ENCODE measurements at places on chromosomes 5 and 9. TPM values are rescaled to one million over a fixed set of nuclear protein-coding genes. Genes with fewer than 3 reads are reported as not detected.

The CYLC2 gene
- not detected for polyA plus RNA-seq

The SLC25A2 gene
- not detected for polyA plus RNA-seq

The CARD9 gene
- polyA plus RNA-seq, result 1.5 TPM

The WHRN gene
- 4.4 TPM for polyA plus RNA-seq

The RNF208 gene
- 22.8 TPM for polyA plus RNA-seq

The TMED7 gene
- polyA plus RNA-seq, result 24.4 TPM

The BTNL9 gene
- 8.6 TPM for polyA plus RNA-seq

The CAMK4 gene
- 0.37 TPM for polyA plus RNA-seq

The BARHL1 gene
- polyA plus RNA-seq, result not detected

The TSSK1B gene
- polyA plus RNA-seq, result not detected

DNA sequence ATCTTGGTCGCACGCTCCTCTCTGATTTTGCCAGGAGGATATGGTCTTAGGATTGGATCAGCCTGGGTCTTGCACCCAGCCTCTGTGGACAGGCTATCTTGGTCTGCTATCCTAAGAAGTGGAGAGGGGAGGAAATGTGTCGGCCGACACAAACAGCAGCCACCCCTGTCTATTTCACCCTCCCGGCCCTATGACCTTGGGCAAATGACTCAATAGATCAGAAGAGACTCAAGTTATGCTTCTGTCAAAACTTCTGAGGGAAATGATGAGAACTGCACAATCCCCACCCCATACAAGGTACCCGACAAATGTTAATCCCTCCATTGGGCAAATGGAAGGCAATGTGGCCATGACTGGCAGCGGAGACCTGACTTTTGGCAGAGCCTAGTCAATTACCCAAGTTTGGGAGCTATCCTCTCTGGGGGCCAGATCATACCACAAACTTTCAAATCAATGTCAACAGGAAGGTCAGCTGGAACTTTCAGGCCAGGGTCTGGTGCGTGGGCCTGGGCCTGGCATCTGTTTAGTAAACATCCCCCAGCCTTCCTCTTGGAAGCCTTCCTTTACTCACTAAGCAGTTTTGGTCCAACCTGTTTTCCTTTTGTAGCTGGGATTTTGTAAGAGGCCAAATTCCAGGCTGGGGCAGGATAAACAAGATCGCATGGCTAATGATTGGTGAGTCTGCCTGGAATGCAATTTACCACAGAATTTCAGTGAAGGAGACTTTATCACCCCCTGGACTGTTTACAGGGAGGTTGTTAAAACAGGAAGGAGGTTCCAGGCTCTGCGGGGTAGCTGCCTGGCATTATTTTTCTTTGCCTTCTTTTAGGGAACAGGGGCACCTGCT, 64.2 kb upstream of the CPEB4 start:
- no peak for DNase-seq

DNA sequence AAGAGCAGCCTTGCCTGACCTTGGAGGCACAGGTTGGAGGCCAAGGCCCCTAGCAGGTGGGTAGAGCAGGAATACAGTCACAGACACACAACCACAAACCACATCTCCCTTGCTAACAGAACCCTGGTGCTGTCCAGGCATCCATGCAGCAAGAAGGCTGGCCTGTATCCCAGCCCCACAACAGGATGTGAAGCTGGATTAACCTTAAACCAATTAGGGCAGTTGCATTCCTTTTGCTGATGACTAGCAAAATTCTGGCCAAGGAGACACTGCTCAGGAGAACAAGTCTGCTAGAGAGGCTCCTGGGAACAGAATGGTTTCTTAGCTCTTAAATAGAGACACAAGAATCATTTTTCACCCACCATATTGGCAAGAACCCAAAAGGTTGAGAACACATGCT, 97.8 kb downstream of the C5orf15 start:
- no peak for DNase-seq

DNA sequence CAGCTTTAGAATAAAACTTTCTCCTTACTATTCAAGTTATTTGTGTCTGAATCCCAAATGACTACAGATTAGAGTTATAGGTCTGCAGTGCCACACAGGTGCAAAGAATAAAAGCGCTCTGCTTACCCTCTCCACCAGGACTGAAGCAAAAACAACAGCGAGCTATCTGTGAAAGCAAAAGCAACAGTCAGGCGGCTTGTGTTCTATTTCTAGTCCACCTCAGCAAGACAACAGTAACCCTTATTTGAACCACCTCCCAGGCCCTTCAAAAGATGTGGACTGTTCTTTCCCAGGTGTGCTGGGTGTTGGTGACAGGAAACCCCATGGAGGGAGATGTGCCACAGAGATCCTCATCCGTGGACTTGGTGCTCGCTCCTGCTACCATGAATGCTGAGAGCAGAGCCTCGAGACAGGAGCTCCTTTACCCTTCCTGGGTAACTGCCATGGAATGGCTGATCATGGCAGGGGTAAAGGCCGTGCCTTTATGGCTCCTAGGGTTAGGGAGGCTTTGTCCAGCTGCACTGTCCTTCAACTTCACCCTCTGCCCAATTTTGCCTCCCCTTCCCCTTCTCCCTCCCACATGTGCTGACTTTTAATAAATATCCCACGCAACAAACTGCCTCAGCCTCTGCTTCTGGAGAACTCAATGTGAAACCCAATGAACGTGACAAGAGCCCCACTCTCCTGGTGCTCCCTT, 108.6 kb downstream of the SERINC5 start:
- no peak for DNase-seq

- no peak for DNase-seq
These were observed at the start of gene CDKN2A for GRCh38 chr9:21993893-21994555. TSS of gene CDKN2A (minus strand) at chr9:21994392.

DNA sequence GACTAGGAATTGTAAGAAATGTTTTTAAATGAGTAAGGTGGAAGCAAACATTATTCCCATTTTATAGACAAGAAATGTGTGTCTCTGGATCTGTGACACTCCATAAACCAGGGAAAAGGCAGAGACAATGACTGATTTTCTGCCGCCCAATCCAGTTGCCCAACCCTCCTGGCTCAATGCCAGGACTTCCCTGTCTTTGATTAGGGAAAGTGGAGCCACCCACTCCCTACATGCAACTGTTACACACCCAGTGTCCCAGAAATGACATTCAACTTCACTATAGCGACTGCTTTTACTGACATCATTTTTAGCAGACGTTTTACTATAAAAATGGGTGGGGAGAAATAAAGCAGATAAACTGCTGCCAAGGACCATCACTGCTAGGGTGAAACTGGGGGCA, 79.7 kb downstream of the THBS4 start:
- no peak for DNase-seq

DNA sequence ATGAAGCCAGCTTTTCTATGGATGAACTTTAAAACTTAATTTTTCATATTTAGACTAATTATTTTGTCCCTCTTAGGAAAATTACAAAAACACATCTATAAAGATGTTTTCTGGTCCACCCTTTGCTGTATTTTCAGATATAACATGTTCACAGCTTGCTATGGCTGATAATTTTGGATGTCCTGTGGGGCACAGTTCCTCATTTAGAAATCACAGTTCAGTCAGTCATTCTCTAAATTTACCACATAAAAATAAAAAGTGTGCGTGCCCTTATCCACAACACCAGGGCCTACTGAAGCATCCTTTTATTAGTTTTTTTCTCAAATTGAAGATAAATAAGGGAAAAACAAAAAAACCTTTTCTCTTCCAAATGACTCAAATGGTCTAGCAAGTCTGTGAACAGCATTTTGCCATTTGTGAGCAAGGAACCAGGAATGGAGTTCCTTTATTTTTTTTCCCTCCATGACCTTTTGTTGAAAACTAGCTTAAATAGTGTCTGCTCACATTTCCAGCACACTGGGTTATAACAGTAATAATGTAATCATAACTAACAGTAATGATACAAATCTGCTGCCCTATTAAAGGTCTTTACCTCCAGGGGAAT, 87.1 kb downstream of the CEMIP2 start:
- no peak for DNase-seq

- DNase-seq, result no peak
These were observed 97.8 kb downstream of the STK32A start for GRCh38 chr5:147332658-147333057.

GRCh38 chr9:89236955-89237573, 58.4 kb upstream of the SHC3 start:
- DNase-seq, result no peak

DNA sequence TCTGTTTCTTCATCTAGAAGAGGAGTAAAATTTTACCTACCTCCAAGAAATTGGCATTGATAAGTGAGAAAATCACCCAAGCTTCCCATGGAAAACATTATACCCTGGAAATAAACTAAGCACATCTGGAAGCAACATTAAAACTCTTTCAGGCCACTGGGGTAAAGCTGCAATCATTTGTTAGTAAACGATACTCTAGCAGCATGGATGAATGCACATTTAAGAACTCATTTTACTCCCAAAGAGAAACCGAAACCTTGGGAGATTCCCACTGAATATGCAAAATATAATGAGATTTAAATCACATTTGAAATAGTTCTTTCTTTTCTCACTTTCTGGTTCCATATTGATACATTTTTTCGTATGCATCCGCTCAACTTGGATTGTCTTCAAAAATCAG, 467.5 kb downstream of the EFNA5 start:
- peak; percentile 76 for DNase-seq

DNA sequence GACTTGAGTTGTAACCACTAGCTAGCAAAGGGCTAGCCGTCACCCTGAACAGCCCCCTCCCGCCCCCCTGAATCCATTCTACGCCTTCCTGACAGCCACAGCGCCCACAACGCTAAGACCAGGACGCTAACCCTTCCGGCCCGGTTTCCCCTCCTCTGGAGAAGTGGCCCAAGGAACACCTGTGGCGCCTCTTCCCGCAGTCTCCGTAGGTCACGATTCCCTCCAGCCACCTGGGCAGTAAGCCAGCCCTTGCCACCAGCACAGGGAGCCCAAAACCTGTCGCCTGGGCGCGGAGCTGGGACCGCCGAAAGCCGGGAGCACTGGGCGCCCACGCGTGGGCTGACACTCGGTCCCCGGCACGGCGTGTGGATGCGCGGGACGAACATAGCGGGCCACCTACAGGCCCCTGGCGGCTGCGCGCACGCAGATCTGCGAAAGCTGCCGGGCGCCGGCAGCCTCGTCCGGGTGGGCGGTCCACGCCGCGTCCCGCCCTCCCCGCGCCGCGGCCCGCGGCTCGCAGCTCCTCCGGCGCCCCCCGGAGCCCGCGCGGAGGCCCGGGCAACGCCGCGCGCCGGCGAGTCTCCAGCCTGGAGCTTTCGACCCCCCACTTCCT, 596 bp downstream of the IRF1 start:
- DNase-seq, result peak; percentile 40

GRCh38 chr5:57408714-57409113, 73.9 kb downstream of the ACTBL2 start:
- DNase-seq, result no peak

- DNase-seq, result peak; percentile 87
These were observed at the start of gene PDGFRB for GRCh38 chr5:150155258-150156026. TSS of gene PDGFRB (minus strand) at chr5:150155845. CDS start at chr5:150137047, 18,798 bp downstream.

GRCh38 chr9:38694676-38695075, 25.3 kb downstream of the FAM240B start:
- no peak for DNase-seq

DNA sequence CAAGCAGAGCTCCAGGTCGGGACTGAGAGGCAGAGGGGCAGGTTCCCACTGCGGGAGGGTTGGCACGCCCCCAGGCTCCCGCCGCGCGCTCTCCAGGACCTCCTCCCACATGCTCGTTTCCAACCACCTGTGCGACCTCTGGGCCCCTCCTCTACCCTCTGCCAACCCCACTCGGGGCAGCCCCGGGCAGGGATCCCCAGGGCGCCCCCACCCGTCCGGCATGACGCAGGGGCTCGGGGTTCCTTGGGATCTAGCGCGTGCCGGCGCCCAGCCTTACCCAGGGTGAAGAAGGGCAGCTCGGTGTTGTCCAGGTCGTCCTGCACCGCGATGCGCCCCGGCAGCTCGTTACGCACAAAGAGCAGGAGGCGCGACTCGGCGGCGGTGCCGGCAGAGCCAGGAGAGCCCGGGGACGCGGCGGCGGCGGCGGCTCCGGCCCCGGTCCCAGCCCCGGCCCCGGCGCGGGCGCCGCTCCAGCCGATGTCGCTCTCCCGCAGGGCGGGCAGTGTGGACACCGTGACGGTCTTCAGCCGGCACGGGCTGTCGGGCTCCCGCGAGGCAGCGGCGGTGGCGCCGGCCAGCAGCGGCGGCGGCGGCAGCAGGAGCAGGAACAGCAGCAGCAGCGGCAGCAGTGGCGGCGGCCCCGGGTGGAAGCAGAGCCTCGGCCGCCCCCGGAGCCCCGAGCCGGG, 494 bp downstream of the ASTN2 start:
- DNase-seq, result peak; percentile 70

DNA sequence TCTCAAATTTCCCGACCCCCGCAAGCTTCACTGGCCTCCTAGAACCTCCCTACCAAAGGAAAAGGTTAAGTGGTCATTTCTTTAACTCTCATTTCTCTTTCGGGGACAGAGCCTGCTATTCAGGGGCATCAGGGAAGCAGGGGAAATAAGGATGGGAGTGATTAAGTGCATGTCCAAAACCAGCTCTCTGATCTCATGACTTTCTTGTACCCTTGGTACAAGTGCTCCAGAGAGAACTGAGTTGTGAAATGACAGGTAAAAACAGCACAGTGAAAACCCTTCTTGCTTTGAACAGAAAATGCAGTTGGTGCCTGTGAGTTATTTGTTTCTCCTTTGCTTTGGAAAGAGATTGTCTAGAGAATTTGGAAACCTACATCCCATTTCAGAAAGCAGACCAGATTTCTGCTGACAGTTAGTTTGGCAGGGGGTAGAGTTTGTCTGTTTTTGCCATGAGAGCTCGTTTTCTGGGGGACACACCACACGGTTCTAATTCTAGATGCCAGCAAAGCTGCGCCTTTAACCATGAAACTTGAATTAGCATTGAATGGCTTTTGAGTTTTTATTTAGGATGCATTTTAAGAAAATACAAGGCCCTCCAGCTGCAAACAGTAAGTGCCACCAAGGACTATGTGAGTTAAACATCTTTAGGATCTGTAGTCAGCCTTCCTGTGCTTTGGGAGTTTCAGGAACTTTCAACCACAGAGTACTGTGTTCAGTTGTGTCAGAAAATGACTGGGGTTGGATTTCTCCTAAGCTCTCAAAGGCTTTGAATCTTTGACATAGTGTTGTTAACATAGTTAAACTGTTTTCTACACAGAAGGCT, 161.7 kb upstream of the LHFPL2 start:
- no peak for DNase-seq

- peak; percentile 46 for DNase-seq
These were observed 174.2 kb upstream of the IER5L start for GRCh38 chr9:129352146-129352865.

DNA sequence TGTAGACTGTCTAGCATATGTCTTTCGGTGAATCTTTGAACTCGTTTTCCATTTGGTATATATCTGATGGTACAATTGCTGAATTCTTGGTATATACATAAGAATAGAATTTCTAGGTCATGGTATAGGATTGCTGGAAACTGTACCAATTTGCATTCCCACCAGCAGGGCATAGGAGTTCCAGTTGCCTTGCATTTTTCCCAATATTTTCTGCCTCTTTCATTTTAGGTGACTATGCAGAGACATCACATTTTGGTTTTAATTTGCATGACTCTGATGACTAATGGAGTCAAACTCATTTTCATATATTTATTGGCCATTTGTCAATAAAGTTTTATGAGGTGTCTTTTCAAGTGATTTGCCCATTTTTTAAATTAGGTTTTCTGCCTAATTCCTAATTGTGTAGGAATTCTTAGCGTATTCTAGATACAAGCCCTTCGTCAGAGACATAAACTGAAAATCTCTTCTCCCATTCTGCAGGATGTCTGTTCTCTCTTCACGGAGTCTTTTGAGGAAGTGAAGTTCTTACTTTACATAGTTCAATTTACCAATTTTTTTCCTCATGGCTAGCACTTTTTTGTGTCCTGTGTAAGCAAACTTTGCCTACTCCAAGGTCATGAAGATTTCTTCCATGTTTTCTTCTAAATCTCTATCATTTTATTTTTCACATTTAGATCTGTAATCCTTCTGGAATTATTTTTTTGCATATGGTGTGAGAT, 28.9 kb upstream of the PDCD1LG2 start:
- DNase-seq, result no peak
